ENCODE measurements at places on chromosomes 1 and 21.

DNA sequence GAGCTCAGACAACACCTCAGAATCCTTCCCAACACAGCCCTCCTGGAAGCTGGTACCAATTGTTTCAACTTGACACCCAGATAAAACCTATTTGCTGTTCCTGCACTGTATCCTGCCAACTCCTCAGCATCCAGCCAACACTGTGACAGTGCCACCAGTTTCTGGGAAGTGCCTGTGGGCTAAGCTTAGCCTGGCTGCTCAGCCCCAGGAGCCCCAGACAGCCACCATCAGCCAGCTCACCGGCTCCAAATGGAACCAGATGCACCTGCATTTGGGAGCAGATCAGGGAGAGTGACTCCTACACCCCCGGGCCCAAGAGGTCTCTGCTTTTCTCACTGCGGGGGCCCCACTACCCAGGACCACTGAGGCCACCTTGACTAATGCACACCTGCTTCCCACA, 24.9 kb downstream of the KCNN3 start:
- DNase-seq = no peak

GRCh38 chr1:231778009-231778719, 151.6 kb downstream of the DISC1 start:
- no peak for DNase-seq

GRCh38 chr1:101170506-101171050, 66.2 kb upstream of the S1PR1 start:
- DNase-seq = no peak

DNA sequence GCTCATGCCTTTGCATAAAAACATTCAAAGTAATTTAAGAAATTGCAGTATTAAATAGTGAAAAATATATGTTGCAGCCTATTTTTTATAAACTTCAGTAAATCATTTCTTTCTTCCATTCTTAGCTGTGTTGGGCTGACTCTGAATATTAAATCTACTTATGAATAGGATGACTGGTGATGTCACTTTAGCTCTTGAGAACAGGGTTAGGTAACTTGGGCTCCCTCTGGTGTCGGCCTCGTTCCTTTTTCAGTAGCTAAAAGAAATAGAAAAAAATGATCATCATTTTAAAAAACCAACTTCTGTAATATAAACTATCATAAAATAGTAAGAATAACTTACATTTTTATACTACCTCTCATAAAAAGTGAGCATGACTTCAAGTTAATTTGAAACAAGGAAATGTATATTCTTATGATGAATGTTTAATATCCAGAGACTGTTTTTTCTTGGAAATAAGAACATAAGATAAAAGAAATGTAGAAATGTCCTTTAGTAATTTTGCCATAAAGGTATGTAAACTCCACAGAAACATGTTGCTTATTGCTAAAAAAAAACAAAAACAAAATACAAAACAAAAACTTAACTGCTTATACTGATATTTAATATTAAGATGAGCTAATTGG, 26.8 kb upstream of the NCAM2 start:
- DNase-seq = no peak

Measured in cortex of kidney (tissue), 1 donor.